ENCODE measurements at places on chromosomes 3 and 15.

DNA sequence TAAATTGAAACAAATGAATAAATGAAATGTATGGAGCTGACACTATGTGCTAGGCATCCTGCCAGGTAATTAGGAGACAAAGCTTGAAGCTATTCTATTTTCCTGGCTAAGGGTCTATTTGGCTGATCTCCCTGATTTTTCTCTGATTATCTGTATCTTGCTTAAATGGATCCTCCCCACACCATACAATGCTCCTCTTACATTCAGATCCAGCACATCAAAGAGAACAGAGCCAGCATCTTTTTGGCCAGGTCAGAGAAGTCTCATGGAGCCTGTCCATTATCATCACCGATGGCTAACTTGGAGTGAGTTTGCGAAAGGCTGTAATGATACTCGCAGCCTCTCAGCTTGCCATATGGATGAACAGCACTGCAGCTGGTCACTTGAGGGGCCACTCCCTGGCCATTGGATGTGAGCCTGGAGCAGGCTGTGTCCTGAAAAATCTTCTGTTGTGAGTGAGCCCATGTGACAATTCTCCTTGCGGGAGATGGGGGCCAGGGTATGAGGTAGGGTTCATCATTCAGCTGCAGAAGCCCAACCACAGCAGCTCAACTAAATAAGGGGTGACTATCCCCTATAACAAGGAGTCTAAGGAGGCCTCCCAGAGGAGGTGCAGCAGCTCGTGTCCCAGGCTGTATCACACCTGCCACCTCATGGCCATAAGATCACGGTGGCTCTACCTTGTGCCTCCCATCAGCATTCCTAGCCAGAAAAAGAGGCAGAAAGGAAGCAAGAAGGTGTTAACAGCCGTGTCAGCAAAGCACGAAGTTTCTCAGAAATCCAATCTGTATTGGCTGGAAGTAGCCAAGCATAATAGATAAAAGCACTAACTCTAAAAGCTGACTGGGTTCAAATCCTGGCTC lies 69.3 kb upstream of the ST8SIA2 start:
- DNase-seq = no peak

DNA sequence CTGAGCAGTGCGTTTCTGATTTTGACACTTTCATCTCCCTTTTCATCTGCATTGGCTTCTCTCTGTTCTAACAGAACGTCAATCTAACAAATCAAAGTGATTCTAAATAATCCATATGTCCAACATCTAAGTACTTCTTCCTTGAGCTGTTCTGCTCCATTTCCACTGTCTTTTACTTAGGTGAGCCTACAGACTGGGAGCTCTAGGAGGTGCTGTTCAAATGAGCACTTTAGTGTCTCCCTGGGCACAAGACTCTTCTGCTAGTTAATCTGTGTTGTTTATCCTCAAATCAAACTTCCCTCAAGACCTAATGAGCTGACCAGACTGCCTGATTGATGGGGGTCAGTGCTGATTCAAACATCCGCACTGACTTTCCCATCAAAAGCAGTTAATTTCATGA lies 408.1 kb downstream of the WDR72 start:
- DNase-seq = no peak

DNA sequence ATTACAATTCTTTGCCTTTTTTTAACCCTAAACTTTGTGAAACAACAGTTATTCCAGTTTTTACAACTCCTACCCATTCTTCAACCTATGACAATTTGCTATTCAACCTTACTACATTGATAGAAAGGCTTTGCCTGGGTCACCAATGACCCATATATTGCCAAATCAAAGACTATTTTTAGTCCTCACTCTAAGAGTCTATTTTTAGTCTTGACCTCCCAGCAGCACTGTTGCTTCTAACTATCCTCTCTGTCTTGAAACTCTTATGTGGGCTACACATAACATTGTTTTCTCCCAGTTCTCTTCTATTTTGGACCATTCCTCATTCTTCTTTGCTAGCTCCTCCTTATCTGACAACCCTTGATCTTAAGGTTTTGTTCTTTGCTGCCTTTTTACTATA lies 71.4 kb downstream of the C3orf80 start:
- DNase-seq = no peak

DNA sequence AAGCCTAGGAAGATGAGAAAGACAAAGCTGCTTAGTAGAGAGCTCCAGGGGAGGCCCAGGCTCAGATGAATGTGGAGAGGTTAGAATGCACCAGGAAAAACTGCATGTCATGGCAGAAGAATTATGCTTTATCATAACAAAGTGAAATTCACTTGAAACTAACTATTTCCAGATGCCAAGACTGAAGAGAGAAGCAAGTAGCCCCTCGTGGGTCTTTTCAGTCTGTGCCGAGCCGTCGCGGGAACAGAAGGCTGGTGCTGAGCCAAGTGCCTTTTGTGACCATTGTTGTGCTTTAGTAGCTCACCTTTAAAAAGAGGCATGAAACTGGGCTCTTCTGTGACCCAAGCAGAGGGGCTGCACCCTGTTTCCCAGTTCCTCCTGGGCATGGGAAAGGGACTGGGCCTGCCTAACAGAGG lies 73.2 kb downstream of the CHDH start:
- no peak for DNase-seq
